ENCODE measurements at places on chromosomes 5 and 9.

DNA sequence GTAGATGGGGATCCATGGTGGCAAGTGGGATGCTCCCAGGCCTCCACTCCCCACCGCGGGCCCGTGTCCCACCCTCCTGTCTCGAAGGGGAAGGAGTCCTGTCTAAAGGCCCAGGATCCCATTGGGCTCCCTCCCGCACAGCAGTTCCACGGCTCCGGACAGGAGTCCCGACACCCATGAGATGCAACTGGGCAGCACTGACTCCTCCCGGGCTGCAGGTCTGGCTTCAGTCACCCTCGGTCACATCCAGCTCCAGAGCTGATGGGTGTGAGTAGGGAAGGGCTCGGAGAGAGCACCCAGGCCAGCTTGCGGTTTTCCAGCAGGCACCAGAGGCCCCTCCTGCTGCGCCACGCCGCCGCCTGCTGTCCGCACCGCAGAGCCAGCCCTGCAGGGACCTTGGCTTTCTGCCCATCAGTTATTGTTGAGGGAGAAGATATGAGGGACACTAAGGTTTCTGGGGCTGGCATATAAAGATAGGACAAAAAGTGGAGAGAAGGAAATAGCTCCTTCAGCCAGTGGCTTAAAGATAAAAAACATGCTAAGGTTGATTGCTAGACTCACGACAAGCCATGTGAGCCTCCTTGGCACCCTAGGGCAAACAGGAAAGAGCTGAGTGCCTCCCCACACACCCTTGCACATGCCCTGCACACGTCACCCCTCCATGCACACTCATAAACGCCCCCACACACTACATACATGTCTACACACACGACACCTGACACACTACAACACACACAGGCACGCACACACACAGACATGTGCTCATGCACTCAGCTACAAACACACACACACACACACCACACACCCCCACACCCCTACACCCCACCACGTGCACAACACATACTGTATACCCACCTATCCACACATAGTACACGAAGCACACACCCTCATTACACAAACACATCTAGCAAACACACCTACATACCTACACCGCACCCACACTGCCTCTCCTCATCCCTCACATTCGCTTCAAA lies 79.0 kb downstream of the AK8 start:
- DNase-seq: no peak

GRCh38 chr9:35569206-35569605 lies 35.9 kb upstream of the TESK1 start:
- DNase-seq: no peak

- no peak for DNase-seq
Measured at GRCh38 chr5:76582230-76583162, 40.7 kb downstream of the F2RL2 start.

DNA sequence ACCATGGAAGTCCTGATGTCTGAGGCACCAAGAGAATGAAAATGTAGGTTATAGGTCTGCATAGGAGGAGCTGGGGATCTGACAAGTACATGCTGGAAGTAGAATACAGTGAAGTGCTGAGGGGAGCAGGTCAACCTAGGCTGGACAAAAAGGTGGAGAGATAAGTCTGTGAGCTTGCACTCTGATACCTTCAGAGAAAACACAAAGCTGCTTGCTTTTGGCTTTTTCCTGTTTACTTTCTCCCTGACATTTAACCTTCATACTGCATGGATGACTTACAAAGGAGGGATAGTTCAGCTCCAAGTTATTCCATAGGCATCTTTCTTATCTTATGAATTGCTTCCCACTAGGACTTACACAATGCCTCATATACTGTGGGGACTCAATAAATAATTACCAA lies 256.7 kb upstream of the NREP start:
- DNase-seq: no peak

DNA sequence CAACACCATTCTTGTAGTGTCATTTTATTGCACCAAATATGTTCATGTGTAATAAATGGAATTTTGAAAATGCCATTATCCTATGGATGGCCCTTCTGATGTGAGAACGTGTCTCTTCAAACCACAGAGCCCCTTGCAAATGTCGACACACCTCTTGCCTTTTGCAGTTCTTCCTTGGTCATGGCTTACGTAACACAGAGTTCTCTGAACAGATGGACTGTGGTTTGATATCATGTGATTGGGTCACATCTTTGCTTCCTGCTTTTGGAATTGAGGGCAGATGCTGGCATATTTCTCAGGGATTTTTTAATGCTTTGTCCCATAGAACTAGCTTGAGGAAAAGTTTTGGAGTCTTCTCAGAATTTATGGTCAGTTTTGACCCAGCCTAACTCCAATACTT lies 4.6 kb downstream of the TGFBR1 start:
- DNase-seq: no peak

- no peak for DNase-seq
Measured at GRCh38 chr5:98735806-98736507, 37.5 kb upstream of the RGMB start.

DNA sequence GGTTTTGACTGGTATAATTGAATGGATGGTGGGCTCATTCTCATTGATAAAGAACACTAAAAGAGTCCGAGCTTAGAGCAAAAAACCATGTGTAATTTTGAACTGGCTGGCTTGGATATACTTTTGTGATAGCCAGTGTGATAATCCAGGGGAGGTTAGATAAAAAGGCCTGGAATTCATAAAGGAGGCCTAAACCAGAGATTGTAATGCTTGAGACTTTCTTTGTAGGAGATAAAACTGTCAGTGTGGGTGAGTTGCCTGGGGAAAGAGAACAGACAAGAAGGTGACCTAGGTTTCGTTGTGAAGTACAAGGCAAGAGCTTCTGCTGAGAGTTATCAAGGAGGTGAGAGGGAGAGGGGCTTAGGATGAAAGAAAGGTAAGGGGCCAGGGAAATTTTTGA lies 17.0 kb upstream of the NMUR2 start:
- DNase-seq: no peak

DNA sequence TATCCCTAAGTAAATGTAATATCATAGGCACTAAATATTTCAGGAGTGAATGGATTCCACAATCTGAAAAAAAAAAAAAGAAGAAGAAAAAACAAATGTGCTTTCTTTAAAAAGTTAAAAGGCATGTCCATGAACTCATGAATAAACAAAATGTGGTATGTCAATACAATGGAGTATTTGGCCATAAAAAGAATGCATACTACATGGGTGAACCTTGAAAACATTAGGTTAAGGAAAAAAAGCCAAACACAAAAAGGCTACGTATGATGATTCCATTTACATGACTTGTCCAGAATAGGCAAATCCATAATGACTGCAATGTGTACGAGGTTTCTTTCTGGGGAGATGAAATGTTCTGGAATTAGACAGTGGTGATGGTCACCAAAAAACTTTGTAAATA lies 45.3 kb downstream of the FNIP1 start:
- DNase-seq: no peak

- no peak for DNase-seq
Measured at GRCh38 chr9:84694248-84694647, 24.7 kb downstream of the NTRK2 start.

DNA sequence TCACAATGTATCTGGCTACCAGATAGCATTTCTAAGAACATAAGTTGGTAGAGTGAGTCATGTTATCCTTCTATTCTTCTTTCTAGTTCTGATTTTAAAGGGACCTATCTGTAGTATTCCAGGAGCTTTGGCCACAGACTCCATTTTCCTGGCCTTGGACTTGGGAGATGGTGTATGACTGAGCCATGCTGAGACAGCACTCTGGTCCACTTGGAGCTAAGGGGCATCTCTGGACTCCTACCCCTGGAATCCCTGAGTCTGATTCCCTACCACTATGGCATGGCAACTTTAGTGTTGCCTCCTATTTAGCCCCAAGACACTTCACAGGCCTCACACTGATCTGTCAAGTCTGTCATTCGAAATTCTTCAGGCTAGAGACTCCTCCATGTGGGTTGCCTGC lies 58.8 kb downstream of the BAAT start:
- DNase-seq: no peak

GRCh38 chr5:142445266-142445665 lies 120.4 kb upstream of the SPRY4 start:
- DNase-seq: no peak

- DNase-seq: no peak
Measured at GRCh38 chr9:89339807-89340206, 21.5 kb downstream of the SECISBP2 start.

- DNase-seq: no peak
Measured at GRCh38 chr5:321726-322251, 275 bp downstream of the AHRR start.

GRCh38 chr9:125549891-125550885 lies 156.8 kb downstream of the MAPKAP1 start:
- DNase-seq: no peak

- no peak for DNase-seq
Measured at GRCh38 chr5:175351126-175351525, 92.9 kb downstream of the DRD1 start.

- no peak for DNase-seq
Measured at GRCh38 chr5:91850031-91850430, 466.9 kb upstream of the ARRDC3 start.

DNA sequence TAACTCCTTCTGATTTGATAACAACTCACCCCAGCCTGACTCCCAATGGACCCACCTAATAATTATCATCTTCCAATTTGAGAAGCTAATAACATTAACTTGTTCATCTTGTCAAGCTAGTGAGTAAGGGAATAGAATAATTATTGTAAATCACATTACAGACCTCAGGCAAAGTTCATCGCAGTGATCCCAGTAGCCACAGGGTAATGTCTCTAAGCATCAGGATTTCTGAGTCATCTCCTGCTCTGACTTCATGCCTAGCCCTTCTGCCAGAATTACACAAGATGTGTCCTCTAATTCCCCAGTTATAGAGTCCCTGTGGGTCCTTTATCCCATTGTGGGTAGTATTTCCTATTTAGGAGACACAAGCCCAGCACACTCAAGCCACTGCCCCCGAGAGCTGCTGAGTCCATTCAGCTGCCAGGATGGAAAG lies 365.7 kb downstream of the DEPDC1B start:
- no peak for DNase-seq

DNA sequence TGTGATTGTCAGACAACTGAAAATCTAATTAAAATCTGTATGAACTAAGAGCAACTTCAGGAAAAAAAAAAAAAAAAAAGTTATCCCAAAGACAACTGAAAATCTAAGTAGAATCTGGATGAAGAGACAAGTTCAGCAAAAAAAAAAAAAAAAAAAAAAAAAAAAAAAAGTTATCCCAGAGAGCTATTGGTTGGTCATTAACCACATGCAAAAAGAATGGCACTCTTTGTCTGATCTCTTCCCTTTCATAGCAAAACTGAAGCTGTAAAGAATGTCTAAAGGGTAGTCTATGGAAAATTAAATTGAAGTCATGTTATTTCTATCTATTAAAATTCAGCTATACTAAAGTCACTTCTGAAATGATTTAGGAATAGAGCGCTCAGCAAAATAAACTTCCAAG lies 32.9 kb downstream of the STRBP start:
- no peak for DNase-seq

GRCh38 chr9:79006546-79006945 lies 565.2 kb upstream of the TLE4 start:
- DNase-seq: no peak

GRCh38 chr5:133661389-133661788 lies 49.0 kb upstream of the FSTL4 start:
- no peak for DNase-seq

DNA sequence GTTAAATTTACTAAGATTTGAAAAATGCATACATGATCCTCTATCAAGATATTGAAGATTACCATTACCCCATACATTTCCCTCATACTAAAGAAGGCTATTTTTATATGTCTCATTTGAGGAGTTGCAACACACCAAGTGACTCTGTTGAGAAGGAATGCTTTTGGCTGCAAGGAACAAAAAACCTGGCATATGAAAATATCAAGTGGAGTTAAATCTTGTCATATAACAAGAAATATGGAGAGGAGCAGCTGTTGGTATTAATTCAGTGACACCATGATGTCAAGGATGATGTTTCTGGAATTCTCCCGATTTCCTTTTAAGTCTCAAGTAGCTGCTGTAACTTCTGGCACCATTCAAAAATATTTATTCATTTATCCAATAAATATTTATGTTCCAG lies 193.8 kb downstream of the CSNK1G3 start:
- no peak for DNase-seq

GRCh38 chr5:110852053-110852452 lies 113.2 kb downstream of the SLC25A46 start:
- no peak for DNase-seq

DNA sequence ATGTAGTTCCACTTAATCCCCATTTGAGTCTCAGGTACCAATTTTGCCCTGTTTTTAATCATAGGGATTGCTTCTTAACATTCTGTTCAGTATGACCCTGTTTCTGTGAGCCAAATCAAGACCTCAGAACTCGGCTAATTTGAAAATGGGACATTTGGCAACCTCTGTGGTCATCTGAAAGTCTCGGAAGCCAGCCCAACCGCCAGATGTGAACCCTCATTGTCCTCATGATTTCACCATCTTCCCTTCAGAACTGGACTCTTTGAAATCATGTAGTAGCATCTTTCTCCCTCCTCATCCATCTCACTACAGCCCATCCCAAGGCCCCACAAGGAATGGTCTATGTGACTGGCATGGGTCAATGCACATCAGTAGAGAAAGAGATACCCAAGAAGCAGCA lies 88.9 kb downstream of the S1PR3 start:
- DNase-seq: no peak

GRCh38 chr5:67528953-67529352 lies 332.4 kb upstream of the CD180 start:
- DNase-seq: peak; percentile 47

DNA sequence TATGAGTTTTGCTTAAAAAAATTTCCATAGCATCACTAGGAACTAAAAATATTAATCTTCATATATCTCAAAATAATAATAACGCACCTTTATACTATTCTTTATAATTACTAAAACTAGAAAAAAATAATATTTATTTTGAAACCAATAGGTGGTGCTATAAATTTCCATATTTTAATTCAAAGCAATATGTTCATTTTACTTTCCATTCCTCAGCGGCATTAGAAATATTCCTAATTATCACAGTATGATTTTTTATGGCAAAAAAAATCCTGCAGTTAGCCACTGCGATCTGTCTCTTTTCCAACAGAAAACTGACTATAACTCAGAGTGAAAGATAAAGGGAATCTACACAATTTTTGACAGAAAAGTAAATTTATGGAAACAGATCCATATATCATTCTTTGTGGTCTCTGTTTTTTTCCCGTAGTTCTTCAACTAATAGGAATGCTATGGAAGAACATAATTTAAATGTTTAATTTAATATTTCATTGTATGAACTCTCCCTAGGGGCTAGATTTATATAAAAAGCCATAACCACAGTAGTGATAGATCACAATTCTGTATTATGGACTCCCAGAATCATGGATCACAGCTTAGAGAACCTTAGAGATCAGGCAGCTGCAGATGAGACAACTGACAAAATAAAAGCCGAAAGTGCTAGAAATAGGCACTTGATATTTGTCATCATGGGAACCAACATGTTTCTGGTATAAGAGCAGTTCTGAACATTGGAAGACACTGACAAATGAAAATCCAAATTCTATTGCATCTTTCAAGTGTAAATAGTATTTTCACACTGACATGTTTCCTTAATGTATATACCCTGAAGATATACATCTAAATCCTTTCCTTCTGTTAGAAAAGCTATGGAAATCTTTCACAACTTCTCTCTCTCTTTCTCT lies 167.7 kb upstream of the MPDZ start:
- no peak for DNase-seq

GRCh38 chr9:7228726-7229125 lies 471.0 kb downstream of the KDM4C start:
- no peak for DNase-seq

Measured in nephron progenitor cell (in vitro differentiated cells).